ENCODE measurements at places on chromosomes 5 and 9. TPM values are rescaled to one million over a fixed set of nuclear protein-coding genes. Genes with fewer than 3 reads are reported as not detected.

KIF12 gene
- not detected for total RNA-seq

GPR150 gene
- 2.1 TPM for total RNA-seq

ICE1 gene
- 41.4 TPM for total RNA-seq

CER1 gene
- total RNA-seq: not detected

SERF1A gene
- 6.7 TPM for total RNA-seq

C5orf46 gene
- not detected for total RNA-seq

RBM27 gene
- total RNA-seq: 19.1 TPM

KCNT1 gene
- not detected for total RNA-seq

PDE6A gene
- total RNA-seq: not detected

SLC34A3 gene
- not detected for total RNA-seq

C5orf63 gene
- 7.4 TPM for total RNA-seq

- DNase-seq: no peak
These were observed 9.1 kb downstream of the ZCCHC9 start for GRCh38 chr5:81310402-81311063.

DNA sequence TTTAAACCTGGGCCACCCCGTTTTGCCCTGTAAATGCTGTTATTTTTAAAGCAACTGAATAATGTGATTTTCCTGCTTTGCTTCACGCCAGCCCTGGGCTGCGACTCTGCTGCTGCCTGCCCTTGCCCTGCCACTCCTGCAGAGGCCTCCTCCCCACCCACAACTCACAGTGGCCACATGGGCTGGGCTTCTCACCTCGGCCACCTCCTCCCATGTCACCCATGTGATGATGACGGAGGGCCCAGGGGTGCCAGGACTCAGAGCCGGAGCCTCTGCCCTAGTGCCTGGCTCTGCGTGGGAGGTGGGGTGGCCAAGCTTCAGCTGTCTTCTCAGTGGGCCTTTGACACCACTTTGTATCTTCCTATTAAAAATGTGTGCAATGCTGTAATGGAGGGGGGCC lies 48.1 kb upstream of the NKD2 start:
- DNase-seq: no peak

DNA sequence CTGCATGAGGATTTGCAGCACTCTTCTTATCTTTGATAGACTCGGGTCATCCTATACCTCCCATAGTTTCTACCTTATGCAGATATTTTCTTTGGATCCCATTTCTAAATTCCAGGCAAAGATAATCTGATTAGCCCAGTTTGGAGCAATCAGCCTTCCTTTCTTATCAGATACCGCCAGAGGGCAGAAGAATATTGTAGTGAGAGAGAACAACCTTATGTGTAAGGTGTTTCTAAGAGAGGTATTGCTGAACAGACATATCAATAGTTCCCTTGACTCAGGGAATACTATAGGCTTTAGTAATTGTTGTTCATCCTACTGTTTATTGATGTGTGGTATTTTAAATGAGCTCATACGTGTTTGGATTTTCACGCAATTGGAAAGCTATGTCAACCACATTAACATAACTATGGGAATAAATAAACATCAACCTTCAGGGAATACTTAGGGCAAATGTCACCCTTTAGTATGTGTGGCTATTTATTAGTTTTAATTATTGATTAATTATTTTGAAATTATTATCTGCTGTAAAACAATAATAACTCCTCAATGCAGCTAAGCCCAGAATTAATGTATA lies 1435.2 kb upstream of the CDH9 start:
- no peak for DNase-seq

DNA sequence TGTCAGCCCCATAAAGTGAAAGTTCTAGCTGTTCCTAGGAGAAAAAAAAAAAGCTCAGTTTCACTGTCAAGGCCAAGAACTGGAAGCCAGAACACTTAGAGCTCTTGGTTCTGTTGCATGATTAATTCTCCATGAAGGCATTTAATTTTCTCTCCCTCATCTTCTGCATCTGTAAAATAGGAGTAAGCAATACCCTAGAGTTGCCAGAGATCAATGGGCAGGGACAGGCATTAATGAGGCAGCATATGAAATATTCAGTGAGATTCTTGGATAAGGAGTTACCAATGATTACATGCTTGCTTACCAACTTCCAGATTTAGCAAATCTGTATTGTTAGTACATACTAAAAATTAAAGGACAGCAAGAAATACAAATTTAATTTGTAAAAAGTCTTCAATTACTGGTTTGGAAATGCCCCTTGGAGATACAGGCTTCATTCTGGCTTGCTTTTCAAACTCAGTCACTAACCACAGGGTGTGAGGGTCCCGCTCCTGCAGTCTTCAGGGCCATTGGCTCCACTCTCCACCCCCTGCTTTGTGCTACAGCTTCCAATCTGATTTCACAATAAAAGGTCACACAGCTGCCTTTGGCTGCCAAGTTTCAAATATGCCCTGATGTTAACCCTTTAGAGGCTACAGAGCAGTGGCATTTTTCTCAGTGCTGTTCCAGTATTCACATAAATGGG lies 624.6 kb downstream of the BNC2 start:
- no peak for DNase-seq

DNA sequence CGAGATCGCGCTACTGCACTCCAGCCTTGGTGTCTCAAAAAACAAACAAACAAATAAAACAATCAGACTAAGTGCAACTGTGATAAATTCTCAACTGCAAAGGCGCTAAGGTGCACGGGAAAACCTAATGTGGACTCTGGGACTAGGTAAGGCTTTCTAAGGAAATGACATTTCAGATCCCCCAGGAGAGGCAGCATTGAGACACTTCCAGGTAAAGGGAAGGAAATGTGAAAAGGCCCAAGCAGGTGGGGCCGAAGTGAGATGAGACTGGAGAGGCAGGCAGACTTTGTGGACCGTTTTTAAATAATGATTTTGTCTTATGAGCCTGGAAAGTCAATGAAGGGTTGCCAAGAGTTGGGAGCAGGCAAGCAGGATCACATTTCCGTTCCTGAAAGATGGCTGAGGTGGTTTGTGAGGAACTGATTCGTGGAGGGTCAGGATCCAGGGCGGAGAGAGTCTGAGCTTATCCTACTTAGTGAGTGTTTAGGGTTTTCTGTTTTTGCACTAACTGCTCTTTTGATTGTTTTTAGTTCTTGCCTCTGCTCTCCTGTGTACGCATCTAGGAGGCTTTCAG lies 2.0 kb upstream of the APBA1 start:
- DNase-seq: no peak

DNA sequence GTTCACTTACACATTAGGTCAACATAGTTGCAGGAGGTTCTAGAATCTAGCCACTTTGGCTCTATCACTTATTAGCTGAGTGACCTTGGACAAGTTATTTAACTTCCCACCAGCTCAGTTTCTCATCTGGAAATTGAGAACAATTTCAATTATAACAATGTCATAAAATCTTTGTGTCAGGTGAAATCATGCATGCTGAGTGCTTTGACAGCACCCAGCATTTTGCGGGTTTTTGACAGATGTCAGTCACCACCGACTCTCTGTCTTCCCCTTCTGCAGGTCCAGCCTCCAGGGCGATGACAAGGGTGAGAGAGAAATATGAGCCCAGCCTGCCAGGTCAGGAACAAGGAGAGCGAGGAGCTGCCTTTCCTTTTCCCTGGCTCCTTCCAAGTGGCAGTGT lies 107.1 kb upstream of the TAS2R1 start:
- no peak for DNase-seq

DNA sequence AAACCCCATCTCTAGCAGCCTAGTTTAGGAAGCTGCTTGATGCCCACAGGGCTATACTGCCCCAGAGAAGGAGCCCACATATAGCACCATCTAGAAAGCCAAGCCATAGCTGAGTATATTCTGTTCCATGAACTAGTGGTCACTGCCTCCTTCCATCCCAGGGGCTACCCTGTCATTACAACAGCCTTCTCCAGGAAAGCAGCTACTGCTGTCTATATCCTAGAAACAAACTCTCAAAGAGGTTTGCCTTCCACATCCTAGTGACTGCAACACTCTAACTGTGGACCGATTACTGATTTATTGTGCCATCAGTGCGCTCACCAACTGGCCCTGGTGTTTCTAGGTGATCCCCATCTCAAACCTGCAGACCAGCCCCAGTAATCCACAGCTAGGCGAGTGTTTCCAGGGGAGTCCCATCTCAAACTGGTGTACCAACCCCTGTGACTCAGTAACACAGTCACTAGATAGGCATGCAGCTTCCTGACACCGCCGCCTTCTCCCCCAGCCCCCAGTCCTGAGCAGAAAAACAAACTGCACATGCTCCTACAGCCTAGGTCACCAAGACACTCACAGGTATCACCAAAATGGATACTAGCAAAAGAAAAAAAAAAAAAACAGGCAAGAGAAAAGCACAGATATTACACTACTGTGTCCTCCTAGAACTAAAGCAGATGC lies 14.8 kb downstream of the SPTLC1 start:
- DNase-seq: no peak

- DNase-seq: no peak
These were observed 3.4 kb upstream of the CNTRL start for GRCh38 chr9:121071370-121071755.

DNA sequence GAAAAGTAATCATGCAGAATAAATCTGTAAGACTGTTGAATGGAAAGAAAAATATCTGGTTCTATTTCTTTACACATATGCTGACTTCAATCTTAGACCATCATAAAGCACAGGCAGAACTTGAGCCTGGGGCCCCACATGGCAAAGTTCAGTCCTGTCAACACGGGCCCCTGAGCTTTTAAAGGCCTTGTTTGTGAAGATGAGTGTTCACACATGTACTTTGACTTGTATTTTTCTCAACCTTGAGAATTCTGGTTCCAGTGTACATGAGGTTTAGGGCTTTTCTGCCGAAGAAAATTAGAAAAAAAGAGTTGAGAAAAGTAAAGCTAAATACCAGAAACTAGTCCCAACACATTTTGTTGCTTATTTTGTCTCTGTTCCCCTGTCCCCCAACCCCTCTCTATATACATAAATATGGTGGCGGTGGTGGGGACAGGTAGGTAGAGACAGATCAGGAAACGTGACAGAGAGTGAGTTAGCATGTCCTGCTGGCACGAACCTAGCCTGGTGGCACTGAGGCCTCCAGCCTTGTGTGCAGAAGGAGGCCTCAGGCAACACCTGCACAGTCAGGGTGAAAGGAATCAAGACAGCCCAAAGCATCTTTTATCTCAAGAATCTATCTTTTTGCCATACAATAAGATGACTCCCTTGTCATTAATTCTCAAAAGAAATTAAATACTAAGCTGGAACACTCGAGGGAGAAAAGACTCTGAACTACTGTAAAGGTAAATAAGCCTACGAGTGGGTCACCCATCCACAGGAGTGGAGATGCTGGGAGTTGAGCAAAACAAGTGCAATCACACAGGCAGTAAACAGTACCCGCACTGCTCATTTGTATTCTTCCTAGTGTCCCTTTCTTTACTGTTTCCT lies 22.9 kb downstream of the LIFR start:
- DNase-seq: no peak

- no peak for DNase-seq
These were observed 27.2 kb upstream of the TNFSF8 start for GRCh38 chr9:114957558-114957957.

GRCh38 chr9:6959270-6960000 lies 201.7 kb downstream of the KDM4C start:
- DNase-seq: no peak

DNA sequence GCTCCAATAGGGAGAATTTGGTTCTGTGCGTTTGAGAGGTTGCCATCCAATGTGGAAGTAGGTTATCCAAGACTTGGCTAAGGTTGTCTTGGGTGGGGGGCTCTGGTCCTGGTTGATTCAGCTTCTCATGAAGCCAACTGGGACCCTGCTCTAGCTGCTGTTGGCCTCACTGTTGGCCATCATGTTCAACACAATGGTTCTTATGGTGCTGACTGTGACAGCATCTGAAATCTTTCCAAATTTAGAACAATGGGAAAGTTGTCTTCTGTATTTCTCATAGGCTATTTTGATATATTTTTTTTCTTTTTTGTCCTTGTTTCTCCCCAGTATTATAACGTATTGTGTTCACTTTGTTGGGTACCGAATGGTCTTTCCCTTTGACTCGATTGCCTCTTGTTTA lies 71.9 kb downstream of the GDNF start:
- DNase-seq: no peak

DNA sequence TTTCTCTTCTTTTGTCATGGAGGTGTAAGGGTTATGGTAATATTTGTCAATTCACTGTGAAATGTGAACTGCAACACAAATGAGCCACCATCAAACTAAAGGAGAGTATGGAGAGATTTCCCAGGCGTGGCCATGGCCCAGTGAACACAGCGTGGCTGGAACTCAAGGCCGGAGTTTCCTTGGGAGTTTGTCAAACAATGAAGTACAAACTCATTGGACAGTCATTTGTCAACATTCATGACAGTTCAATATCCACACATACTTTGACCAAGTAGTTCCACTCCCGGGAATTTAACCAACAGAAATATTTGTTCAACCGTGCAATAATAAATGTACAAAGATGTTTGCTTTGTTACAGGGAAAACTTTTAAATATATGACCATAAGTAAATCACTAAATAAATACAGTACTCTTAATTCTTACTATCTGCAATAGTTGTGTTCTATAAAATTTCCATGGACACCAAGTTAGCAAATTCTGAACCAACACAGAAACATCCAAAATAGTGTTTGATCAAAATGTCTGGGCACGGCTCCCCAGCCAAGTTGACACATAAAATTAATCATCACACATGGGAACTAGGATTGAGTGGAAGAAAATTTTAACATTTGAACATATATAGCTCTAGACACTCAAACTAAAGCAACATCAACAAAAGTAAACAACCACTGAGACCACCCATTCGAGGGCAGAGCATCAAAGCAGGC lies 87.1 kb downstream of the DIRAS2 start:
- DNase-seq: no peak

DNA sequence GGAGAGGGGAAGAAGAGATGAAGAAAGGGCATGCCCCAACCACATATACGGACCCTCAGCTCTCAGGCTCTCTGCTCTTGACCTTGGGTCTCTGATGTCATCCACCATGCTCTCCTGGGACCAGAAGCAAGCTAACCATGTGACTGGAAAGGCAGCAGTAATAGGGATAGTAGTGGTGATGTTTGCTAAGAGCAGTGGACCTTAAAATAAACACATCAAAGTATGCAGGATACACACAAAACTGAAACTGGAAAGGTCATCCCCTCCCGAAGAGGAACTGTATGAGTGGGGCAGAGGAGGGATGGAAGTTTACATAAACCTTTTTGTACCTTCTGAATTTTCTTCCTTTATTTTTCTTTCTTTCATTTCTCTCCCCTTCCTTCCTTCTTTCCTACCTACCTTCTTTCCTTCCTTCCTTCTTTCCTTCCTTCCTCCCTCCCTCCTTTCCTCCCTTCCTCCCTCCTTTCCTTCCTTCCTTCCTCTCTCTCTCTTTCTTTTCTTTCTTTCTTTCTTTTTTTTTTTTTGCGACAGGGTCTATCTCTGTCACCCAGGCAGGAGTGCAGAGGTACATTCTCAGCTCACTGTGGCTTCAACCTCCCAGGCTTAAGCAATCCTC lies 8.1 kb upstream of the PTPN3 start:
- no peak for DNase-seq

All from T-cell (primary cell).